D341Med (cell line): ENCODE measurements at places on chromosomes 1 and 21.

- no peak for DNase-seq
These were observed 16.3 kb upstream of the PLCH2 start for GRCh38 chr1:2459757-2460156.

GRCh38 chr1:167548059-167548932, 5.3 kb downstream of the CREG1 start:
- no peak for DNase-seq

- DNase-seq: no peak
These were observed 28.0 kb downstream of the IARS2 start for GRCh38 chr1:220121791-220122530.

DNA sequence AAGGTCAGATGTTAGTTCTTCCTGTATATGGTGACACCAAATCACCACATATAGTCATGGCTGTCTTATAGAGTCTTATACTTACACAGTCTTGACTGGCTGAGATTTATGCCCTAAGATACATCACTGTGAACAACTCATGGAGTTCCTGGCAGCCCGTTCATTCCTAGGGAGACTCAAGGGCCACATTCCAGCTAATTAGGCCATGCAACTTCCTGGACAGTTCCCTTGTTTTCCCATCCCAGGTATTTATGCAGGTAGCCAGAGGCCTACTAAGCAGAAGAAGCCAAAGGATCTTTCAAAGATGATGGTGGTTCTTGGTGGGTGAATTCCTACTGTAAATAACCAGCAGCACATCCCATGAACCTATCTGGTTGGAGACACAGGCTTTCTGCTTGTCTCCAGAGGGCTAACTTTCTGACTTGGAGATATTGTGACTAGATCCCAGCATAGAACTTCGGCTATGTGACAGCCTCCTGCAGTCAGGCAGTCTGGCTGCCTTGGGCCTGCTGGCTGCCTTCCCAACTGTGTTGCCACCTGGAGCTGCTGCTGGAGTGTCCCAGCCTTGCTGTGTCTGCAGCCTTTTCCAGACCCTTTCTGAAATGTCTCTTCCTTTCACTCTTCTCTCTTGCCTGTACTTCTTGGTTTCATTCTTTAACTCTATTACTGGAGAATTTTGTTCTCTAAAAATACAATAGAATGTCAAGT, 283.8 kb downstream of the CACNA1E start:
- no peak for DNase-seq

GRCh38 chr1:7151978-7152377, 366.7 kb downstream of the CAMTA1 start:
- DNase-seq: no peak

DNA sequence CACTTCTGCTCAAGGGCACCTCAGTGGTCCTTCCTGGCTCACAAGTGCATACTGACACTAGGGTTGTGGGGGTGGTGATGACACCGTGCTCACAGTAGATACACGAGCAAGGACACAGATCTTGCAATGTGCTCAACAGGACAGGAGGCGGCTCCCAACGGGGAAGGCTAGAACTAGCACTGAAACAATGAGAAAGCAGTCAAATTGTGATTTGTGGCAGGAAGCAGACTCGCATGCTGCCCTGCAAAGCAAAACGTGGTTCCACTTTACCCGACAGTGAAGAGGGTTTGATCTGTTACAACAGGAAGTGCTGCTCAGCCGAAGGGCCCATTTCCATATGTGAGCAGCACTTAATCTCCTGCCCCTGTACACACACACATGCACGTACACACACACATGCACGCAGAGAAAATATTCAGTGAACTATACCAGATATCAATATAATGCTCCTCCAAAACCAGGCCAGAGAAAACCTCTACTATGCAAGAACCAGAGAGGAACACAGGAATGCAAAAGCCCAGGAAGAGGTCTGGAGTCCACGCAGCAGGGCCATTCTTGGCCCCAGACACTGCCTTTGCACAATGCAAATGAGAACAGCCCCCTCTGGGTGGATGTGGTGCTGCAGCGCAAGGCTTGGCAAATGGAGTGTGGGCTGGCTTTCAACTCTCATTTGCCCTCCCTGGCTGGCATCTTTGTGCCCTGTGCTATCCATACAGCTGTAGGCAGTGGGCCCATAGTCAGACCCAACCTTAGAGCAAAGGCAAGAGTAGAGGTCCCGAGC, 47.1 kb downstream of the KANK4 start:
- peak; percentile 42 for DNase-seq

GRCh38 chr1:230735447-230735846, 11.7 kb upstream of the CAPN9 start:
- DNase-seq: no peak

DNA sequence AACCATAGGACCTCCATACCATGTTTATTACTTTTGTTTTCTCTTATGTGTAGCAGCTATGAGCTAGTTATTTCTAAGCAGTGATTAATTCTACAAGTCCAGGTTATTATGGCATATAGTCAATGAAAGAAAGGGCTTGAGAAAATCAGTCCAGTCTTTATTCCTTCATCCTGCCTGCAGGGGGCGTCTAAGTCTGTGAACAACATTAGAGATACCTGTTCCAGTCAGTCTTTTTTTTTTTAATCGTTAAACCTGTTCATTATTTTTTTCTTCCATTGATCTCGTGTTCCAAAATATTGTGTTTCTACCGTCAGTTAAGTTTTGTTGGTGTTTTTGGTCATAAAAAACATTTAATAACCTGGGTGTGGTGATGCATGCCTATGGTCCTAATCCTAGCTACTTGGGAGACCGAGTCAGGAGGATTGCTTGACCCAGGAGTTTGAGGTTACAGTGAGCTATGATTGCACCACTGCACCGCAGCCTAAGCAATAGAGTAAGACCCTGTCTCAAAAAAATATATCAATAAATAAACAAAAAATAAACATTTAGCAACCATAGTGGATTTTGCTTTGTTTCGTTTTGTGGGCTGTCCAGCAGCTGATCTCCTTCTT, 29.4 kb upstream of the CD2 start:
- DNase-seq: peak; percentile 41

GRCh38 chr21:45542242-45542666, at the start of gene SLC19A1:
TSS of gene SLC19A1 (minus strand) at chr21:45542440. CDS start at chr21:45537959, 4,481 bp downstream.
- DNase-seq: peak; percentile 99

DNA sequence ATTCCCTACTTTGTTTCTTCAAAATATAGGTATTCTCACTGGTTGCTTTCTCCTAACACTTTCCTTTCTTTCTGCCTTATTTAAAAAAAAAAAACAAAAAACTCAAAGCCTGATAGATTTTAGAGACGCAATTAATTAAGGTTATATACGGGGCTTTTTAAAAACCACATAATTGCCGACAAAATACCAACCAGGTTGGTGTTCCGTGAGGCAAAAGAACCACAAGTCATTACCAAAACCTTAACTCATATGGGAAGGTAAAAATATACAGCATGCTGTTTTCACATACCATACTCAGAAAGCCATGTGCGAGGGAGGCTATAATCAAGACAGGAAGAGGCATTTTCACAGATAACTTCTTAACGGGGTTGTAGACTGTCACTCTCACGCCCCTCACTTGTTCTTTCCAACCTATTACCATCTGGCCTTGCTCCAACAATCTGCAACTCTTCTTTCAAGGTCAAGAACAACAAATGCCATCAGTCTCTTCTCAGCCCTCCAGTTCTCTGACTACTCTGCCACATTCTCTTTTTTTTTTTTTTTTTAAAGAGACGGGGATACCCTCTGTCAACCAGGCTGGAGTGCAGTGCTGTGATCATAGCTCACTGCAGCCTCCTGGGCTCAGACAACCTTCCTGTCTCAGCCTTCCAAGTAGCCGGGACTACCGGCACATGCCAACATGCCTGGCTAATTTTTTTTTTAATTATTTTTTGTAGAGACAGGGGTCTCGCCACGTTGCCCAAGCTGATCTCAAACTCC, 102.6 kb downstream of the APP start:
- DNase-seq: no peak

DNA sequence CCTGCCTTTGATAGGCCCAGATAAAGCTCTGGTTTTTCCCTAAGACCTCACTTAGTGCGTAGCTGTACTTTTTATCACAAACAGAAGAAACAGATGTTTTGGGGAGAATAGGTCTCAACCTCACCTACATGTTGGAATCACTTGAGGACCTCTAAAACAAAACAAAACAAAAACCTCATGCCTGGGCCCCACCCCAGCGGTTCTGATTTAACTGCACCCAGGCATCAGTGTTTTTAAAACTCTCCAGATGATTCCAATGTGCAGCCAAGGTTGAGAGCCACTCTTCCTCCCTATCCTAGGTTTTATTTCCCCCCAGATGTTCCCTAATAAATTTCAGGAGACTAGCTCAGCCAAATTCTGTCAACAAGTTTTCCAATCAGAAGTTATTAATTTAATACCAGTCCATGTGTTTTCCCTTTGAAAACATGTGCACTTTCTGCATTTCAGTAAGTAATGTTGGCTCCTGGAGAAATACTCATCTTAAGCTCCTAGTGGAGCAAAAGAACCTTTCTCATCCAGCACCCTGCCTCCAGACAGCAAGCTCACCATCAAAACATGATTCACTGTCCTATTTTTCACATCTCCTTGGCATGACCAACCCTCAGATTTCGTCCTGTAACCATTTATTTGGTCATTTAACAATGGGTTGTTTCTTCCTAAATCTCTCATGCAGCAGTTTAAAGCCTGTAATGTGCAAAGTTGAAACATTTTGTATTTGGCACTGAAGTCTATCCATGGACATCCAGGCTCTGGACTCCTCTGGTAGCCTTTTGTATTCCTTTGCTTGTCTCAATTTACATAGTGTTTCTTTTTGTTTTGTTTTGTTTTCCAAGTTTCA, 27.5 kb downstream of the LRRC8C start:
- DNase-seq: no peak

GRCh38 chr1:241888232-241888631, 40.2 kb downstream of the EXO1 start:
- no peak for DNase-seq

DNA sequence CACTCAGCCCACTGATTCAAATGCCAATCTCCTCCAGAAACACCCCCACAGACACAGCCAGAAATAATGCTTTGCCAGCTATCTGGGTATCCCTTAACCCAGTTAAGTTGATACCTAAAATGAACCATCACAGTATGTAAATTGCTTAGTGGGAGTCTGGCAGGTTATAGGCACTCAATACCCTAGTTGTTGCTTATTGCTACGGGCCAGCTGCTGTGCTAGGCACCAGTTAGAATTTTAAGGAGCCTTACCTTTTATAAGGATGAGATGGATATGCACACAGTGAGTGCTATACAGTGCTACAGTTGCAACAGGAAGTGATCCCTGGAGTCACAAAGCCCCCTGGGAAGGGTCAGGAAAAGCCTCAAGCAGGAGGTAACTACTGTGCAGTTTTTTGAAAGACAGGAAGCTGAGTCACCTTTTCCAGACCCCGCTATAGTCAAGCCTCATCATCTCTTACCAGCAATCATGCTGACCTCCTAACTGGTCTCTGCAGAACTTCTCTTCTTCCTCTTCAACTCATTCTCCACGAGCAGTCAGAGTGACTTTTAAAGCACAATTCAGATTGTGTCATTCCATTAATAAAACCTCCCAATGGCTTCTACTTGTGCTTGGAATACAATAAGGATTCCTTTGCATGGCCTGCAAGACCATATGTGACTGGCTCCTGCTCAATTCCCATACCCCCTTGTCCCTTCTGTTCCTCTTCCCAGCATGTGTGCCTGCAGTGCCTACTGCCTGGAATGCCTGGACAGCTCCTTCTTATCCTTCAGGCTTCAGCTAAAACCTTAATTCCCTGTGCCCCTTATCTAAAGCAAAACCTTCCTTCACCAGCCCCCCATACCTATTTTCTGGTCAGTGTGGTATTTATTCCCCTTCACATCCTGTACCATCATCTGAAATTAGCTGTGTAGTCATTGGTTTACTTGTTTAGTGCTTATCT, 10.4 kb upstream of the TLR5 start:
- no peak for DNase-seq

DNA sequence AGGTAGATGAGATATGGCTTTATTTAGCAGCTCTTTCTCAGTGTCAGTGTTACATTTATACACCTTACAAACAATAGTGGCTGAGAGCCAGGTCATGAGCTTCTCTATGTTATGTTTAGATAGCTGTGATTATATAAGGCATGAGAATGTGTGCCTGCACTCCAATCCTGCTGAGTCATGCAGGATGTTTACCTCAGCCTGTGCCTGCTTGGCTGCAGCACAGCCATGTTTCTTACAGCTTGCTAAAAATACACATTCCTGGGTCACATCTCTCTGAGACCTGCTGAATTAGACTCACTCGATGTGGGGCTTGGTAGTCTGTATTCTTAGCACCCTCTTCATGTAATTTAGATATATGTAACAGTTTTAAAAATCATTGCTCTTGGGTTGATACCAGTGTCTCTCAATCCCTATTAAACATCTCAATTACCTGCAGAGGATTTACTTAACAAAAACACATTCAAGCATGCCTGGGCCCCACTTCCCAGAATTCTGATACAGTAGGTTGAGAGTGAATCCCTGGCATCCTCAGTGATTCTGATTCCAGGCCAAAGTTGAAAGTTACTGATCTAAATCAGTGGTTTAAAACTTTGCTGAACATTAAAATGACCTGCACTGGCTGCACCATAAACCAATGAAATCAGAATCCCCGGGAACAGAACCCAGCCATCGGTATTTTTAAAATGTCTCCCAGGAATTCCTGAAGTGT, 107.5 kb downstream of the GDAP2 start:
- no peak for DNase-seq

DNA sequence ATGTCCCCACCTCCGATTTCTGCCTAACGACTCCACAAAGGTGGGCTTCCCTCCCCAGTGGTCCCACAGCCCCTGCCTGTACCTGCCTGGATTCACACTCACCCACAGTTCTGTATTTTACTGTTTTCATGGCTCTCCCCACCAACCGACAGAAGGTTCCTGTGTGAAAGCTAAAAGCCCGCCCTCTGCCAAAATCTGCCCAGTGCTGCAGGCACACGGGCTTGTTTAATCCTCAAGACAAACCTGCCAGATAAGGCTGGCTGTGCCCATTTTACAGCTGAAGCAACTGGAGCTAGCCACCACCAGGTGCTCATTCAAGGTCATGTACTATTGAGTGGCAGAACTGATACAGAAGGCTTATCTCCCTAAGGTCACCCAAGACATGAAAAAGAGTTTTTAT, 114.5 kb downstream of the HIVEP3 start:
- no peak for DNase-seq

- DNase-seq: no peak
These were observed 64.2 kb downstream of the SLC45A1 start for GRCh38 chr1:8382051-8382505.

DNA sequence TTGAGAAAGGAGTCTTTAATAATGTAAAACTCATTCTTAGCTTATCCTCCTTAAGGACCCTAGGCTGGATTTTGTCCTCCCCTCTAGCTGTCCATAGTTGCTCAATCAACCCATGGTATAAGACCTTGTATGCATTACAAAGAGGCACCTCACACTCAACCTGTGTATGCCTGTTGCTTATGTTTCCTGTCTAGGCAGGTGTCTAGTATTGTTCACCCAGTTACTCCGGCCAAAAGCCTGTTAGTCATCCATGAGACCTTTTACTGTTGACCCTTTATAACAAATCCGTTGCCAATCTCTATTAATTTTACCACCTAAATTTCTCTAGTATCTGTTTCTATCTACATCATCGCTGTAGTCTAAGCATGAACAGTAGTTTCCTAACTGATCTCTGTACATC, 3.7 kb downstream of the LYPLAL1 start:
- no peak for DNase-seq

GRCh38 chr1:30536530-30536929, 186.9 kb downstream of the MATN1 start:
- DNase-seq: no peak
